Thyroid gland (tissue), 4 donors: ENCODE measurements at places on chromosomes 4 and X. TPM values are rescaled to one million over a fixed set of nuclear protein-coding genes. Genes with fewer than 3 reads are reported as not detected.
A peak's percentile ranks its signal among the peaks of the same experiment; 100 is the strongest.

DNA sequence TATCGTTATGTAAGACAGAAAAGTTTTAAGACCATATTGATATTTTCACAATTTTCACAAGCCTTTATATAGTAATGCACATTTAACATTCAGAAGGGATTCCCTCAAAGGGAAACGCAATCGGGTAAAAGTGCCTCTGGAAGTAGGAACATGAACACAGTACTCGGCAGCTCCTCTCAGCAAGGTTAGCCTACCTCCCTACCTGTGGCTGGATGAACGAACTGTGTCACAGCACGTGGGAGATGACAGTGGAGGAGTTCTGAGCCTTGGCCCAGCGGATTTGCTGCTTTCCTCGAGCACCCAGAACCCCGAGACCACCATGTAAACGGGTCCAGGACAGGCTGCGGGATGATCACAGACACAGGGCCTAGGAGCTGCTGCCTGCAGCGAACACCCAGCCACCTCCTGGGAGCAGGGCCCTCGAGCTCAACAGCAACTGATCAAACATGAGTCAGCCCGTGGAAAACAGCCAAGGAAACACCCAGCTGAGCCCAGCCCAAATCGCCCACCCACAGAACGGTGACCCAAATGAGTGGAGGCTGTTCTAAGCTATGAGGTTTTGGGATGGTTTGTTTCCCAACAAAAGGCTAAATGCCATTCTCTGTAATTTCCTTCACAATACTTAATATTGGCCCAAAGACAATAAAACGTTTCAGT lies 30.4 kb downstream of the FAT1 start:
- no peaks in the 10 kb centered on the region for H3K27me3 ChIP-seq
- peaks cover 30% of the 10 kb centered on the region for H3K4me1 ChIP-seq
- peak; percentile 80 for DNase-seq

DNA sequence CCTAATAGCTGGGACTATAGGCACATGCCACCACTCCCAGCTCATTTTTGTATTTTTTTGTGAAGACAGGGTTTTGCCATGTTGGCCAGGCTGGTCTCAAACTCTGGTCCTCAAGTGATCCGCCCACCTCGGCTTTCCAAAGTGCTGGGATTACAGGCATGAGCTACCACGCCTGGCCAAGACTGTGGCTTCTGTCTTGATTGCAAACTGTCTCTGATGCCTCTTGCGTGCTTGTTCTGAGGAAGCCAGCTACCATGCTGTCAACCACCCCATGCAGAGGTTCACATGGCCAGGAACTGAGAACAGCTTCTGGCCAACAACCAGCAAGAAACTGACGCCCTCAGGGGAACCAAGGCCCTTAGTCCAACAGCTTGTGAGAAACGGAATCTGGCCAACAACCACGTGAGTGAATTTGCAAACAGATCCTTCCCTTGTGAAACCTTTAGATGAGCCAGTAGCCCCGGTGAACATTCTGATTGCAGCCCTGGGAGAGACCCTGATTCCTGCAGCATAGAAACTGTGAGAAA lies 71.2 kb downstream of the SUPT20HL2 start:
- no peaks in the 10 kb centered on the region for H3K36me3 ChIP-seq
- H3K4me3 ChIP-seq = no peak overlapping the region
- H3K27ac ChIP-seq = no peak overlapping the region

- H3K27me3 ChIP-seq = no peaks in the 10 kb centered on the region
- H3K4me3 ChIP-seq = no peak overlapping the region
- no peak for DNase-seq
- H3K4me1 ChIP-seq = no peaks in the 10 kb centered on the region
- no peaks in the 10 kb centered on the region for H3K36me3 ChIP-seq
Observed at GRCh38 chr4:47217291-47217690, 185.9 kb downstream of the GABRB1 start.

DNA sequence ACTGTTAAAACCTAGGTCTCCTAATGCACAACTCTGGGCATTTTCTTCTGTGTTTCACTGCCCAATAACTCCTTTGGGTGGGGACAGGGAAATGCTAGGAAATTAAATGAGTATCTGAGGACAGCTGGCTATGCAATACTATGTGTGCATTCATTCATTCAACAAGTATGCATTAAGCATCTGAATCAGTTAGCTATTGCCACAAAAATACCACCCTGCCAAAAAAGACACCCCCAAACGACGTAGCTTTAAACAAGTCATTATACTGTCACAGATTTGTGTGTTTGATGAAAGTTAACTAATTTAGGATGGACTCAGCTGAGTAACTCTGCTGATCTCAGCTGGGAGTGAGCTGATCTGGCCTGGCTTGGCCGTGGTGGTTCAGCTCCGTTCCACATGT lies 29.8 kb upstream of the PTCHD1 start:
- no peaks in the 10 kb centered on the region for H3K36me3 ChIP-seq
- H3K4me3 ChIP-seq = no peak overlapping the region
- H3K27me3 ChIP-seq = no peaks in the 10 kb centered on the region
- DNase-seq = no peak
- no peaks in the 10 kb centered on the region for H3K4me1 ChIP-seq
- H3K27ac ChIP-seq = no peak overlapping the region

GRCh38 chrX:7926501-7926900 lies 712 bp downstream of the PNPLA4 start:
- peaks cover 1% of the 10 kb centered on the region for H3K36me3 ChIP-seq
- peaks cover 10% of the 10 kb centered on the region for H3K4me1 ChIP-seq
- no peaks in the 10 kb centered on the region for H3K27me3 ChIP-seq
- peak overlapping the region; percentile 26 for H3K4me3 ChIP-seq

GRCh38 chr4:78517050-78517652 lies 34.4 kb upstream of the ANXA3 start:
- no peaks in the 10 kb centered on the region for H3K36me3 ChIP-seq
- DNase-seq = no peak
- peaks cover 3% of the 10 kb centered on the region for H3K4me1 ChIP-seq
- no peak overlapping the region for H3K4me3 ChIP-seq
- H3K27me3 ChIP-seq = no peaks in the 10 kb centered on the region

GRCh38 chr4:4859799-4860599 lies 534 bp downstream of the MSX1 start:
- H3K27me3 ChIP-seq = peaks cover 38% of the 10 kb centered on the region
- H3K36me3 ChIP-seq = no peaks in the 10 kb centered on the region
- peaks cover 29% of the 10 kb centered on the region for H3K4me1 ChIP-seq

DNA sequence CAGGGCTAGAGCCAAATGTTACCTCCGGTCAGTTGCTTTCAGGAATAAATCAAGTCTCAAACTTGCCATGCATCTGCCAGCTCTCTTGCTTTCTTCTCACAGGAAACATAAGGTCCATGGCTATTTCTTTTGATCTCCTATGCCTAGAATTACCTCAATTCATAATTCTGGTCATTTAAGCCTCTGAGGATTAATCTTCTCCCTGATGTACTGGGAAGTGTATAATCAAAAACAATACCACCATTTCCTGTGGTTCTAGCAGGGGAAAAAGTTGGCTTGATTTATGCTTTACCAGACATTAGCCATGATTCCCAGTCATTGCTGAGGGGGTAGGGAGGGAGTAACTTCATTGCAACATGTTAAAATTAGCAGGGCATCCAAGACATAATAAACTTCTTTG lies 268.7 kb upstream of the EMCN start:
- no peak overlapping the region for H3K4me3 ChIP-seq
- no peak overlapping the region for H3K27ac ChIP-seq
- no peaks in the 10 kb centered on the region for H3K27me3 ChIP-seq
- H3K4me1 ChIP-seq = no peaks in the 10 kb centered on the region
- no peak for DNase-seq
- H3K36me3 ChIP-seq = no peaks in the 10 kb centered on the region

- peaks cover 4% of the 10 kb centered on the region for H3K4me1 ChIP-seq
- no peaks in the 10 kb centered on the region for H3K36me3 ChIP-seq
- no peak overlapping the region for H3K27ac ChIP-seq
- H3K27me3 ChIP-seq = no peaks in the 10 kb centered on the region
- DNase-seq = no peak
Observed at GRCh38 chrX:48520455-48520854, 1.2 kb upstream of the EBP start.

DNA sequence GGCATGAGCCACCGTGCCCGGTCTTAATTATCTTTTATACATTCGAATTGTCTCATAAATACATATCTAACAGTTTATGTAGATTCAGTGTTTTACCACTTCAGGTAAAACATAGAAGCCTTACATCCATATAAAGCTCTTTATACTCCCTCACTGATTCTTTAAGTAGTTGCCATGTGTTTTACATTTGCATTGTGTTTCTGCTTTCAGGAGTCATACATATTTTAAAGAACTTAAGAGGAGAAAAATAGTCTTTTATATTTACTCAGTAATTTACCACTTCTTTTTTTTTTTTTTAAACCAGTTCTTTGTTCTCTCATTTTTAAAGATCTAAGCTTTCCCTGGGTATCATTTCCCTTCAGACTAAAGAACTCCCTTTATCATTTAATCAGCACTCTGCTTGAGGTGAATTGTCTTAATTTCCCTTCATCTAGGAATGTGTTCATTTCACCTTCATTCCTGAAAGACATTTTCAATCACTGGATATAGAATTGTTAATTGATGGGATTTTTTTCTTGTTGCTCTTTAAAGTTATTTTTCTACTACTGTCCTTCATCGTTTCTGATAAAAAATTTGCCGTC lies 324.3 kb upstream of the ZCCHC13 start:
- H3K36me3 ChIP-seq = no peaks in the 10 kb centered on the region
- H3K4me1 ChIP-seq = no peaks in the 10 kb centered on the region
- no peaks in the 10 kb centered on the region for H3K27me3 ChIP-seq

DNA sequence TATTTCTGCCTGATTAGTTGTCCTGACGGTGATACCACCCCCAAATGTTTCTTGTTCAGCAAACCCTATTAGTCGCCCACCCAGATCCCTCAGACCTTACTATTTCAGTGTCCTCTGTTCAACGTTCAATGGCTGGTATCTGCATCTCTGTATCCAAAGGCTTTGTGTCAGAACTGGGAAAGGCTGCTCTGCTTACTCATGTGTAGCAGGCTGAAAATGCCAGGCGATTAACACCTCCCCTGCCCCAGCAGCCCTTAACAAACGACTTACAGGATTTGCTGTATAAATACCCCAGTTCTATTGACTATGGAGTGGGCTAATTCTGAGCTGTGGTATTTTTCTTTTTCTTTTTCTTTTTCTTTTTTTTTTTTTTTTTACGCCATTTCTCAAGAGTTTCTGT lies 415.0 kb downstream of the ZNF674 start:
- no peak overlapping the region for H3K4me3 ChIP-seq
- no peaks in the 10 kb centered on the region for H3K27me3 ChIP-seq
- no peaks in the 10 kb centered on the region for H3K36me3 ChIP-seq
- no peak for DNase-seq

- no peak overlapping the region for H3K27ac ChIP-seq
- H3K36me3 ChIP-seq = no peaks in the 10 kb centered on the region
- no peak for DNase-seq
- H3K27me3 ChIP-seq = no peaks in the 10 kb centered on the region
Observed at GRCh38 chr4:123924536-123924935, 527.9 kb downstream of the SPRY1 start.

- H3K27ac ChIP-seq = no peak overlapping the region
- DNase-seq = no peak
- H3K4me1 ChIP-seq = no peaks in the 10 kb centered on the region
- no peaks in the 10 kb centered on the region for H3K27me3 ChIP-seq
- no peak overlapping the region for H3K4me3 ChIP-seq
Observed at GRCh38 chr4:42515156-42515884, 118.0 kb downstream of the SHISA3 start.

GRCh38 chr4:168449719-168450452 lies 30.4 kb downstream of the DDX60L start:
- no peaks in the 10 kb centered on the region for H3K27me3 ChIP-seq
- H3K27ac ChIP-seq = no peak overlapping the region
- no peak for DNase-seq
- no peak overlapping the region for H3K4me3 ChIP-seq

- DNase-seq = no peak
- no peaks in the 10 kb centered on the region for H3K4me1 ChIP-seq
- no peaks in the 10 kb centered on the region for H3K27me3 ChIP-seq
- no peak overlapping the region for H3K4me3 ChIP-seq
Observed at GRCh38 chr4:35897808-35898207, 346.5 kb downstream of the ARAP2 start.

DNA sequence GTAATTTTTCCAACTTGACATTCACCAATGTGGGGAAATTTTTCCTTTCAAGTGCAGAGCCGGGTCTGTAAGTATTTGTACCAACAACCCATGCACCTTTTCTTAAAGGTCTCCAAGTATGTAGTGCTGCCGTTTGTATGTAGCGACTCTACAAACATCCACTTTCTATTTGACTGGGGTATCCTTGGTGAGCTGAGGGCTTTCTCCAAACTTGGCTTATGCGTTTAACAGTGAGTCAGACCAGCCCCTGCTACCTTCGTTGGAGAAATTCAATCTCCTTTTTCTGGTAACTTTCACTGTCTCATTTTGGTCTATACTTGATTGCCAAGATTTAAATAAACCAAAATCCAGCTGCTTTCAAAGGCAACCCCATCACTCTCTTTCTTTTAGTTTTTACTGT lies 34.9 kb downstream of the MGST2 start:
- no peaks in the 10 kb centered on the region for H3K27me3 ChIP-seq
- no peaks in the 10 kb centered on the region for H3K36me3 ChIP-seq
- no peak for DNase-seq
- H3K27ac ChIP-seq = no peak overlapping the region

DNA sequence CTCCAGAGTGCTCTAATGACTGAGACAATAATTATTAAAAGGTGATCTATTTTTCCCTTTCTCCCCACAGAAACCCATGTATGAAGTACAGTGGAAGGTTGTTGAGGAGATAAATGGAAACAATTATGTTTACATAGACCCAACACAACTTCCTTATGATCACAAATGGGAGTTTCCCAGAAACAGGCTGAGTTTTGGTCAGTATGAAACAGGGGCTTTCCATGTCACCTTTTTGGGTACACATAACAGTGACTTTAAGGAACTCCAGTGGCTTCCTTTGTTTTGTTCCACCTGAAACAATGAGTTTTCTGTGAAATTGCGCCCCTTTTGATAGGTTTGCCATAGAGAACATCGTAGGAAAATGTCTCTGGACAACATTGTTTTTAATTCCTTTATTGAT lies 69.6 kb downstream of the KIT start:
- H3K36me3 ChIP-seq = no peaks in the 10 kb centered on the region
- H3K27ac ChIP-seq = no peak overlapping the region
- no peaks in the 10 kb centered on the region for H3K4me1 ChIP-seq
- no peak overlapping the region for H3K4me3 ChIP-seq
- no peaks in the 10 kb centered on the region for H3K27me3 ChIP-seq

The ARSD gene
- total RNA-seq = 50.6 TPM

The FAM149A gene
- total RNA-seq = 8.1 TPM

The GASK1B gene
- total RNA-seq = 16.7 TPM

The AFF2 gene
- 3.7 TPM for total RNA-seq

The ARHGAP36 gene
- not detected for total RNA-seq

The NOX1 gene
- total RNA-seq = not detected

The ATP8A1 gene
- 238 TPM for total RNA-seq

The RIPPLY1 gene
- not detected for total RNA-seq

The PITX2 gene
- total RNA-seq = not detected

The CRMP1 gene
- total RNA-seq = 3.0 TPM

The HSD17B13 gene
- 1.7 TPM for total RNA-seq
